Fibroblast of skin of left biceps (primary cell): ENCODE measurements at places on chromosomes 13 and 19.

GRCh38 chr13:47904241-47904640, 96.8 kb downstream of the SUCLA2 start:
- DNase-seq, result no peak

GRCh38 chr13:80329250-80329649, 11.7 kb downstream of the SPRY2 start:
- DNase-seq, result no peak

- no peak for DNase-seq
These were observed 9.2 kb downstream of the LMTK3 start for GRCh38 chr19:48502350-48503018.

DNA sequence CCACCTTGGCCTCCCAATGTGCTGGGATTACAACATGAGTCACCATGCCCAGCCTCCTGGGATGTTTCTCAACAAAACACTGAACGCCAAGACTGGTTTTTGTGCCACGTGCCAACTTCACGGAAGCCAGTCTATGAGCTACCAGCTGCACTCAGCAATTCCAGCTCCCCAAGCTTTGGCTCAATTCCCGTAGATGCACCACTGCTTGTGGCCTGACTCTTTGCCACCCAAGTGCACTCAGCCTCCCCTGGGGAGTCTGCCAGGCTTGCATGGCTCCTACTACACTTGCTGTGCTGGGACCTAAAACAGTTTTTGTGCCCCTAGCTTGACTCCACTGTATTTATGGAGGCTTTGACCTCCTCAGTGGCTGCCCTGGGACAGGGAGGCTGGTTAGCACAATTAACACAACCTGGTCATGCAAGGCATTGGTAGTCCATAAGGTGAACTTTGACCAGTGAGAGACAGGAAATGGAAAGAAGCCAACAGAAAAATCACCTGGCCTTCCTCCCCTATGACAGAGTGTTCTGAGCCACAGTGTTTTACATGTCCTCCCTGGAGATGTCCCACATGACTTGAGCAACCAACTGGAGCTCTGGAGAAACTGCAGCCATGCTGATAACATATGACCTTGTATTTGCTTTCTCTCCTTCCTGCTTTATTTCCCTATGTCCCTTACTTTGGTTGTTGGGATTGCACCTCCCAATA, 1173.1 kb downstream of the UQCRFS1 start:
- DNase-seq, result no peak

DNA sequence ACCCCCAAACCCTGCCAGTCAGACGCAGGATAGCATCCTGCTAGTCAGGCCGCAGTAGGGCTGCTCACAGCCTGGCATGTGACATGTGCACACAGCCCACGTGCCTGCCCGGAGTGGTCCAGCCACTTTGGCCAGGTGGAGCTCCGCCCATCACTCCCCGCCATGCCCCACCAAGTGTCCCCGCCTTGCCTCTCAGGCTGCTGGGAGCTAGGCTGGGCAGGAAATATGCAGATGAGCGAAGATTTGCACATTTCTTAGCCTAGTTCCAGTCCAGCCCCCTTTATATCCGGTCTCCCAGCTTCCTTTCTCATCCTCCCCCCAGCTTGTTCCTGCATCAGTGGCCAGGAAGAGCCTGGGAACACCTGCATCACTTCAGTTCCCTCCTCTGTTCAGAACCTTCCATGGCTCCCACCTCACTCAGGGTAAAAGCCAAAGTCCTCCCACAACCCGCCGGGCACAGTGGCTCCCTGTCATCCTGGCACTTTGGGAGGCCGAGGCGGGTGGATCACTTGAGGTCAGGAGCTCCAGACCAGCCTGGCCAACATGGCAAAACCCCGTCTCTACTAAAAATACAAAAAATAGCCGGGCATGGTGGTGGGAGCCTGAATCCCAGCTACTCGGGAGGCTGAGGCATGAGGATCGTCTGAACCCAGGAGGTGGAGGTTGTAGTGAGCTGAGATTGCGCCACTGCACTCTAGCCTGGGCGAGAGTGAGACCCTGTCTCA, 2.3 kb upstream of the DOCK6 start:
- DNase-seq, result no peak

DNA sequence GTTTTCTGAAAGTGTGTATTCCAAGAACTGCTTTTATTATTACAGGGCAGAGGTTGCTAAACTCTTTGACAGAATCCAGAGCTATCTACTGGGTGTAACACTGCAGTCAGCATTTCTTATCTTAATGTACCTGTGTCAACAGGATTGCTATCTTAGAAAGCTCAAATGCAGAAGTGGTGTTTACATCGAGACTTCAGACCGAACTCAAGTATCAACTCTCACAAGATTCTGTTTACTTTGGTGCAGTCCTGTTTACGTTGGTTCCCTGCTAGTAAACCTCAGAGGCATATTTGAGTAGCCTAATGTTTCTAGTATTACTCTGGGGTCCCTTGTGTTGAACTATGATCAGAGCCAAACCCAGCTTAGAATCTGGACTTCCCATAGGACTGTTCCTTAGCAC, 20.5 kb downstream of the SLC15A1 start:
- DNase-seq, result no peak

DNA sequence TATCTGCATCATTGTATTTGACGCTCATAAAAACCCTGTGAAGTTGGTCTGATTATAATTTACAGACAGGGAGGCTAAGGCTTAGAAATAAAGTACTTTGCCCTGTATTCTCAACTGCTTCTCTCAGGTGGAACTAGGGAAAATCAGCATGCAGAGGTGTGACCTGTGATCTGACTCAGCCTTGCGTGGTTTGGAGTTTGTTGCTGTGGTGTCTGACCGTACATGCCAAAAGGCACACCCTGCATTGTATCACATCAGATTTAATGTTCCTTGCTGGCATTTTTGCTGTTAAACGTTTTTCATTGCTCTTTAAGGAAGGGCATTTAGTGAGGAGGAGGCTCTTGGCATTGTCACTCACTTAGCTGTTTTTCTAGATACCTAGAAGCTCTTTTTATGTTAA, 58.8 kb upstream of the C1QTNF9B start:
- no peak for DNase-seq

- no peak for DNase-seq
These were observed 3.1 kb upstream of the LYPD3 start for GRCh38 chr19:43468354-43469159.

DNA sequence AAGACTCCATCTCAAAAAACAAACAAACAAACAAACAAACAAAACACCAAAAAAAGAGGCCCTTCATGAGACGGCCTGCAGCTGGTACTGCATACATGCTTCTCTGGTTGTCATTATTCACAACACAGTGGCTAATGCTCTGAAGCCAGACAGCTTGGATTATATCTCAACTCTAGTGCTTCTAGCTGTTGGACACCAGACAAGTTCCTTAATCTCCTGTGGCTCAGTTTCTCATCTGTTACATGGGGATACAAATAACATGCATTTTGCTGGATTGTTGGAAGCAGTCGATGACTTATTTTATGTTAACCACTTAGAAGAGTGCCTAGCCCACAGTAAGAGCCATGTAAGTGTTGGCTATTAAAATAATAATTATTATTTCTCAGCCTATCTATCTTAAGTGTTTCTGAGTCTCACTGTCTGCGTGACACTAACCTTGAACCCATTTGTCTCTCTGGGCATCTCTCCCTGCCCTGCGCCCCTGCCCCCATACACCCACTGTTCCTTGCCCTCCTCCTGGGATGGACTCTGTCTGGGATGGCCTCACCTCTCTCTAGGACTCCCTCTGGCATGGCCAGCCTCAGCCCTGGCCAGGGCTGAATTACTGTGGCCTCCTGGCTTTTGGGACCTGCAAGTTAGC, 3.1 kb upstream of the JUNB start:
- no peak for DNase-seq

GRCh38 chr19:11261431-11261970, 823 bp downstream of the DOCK6 start:
- no peak for DNase-seq

GRCh38 chr13:93549326-93550005, 322.9 kb downstream of the GPC6 start:
- DNase-seq, result no peak

GRCh38 chr13:51793570-51794271, 10.2 kb downstream of the DHRS12 start:
- DNase-seq, result peak; percentile 58
